ENCODE measurements at places on chromosomes 6 and 20. TPM values are rescaled to one million over a fixed set of nuclear protein-coding genes. Genes with fewer than 3 reads are reported as not detected.
A peak's percentile ranks its signal among the peaks of the same experiment; 100 is the strongest.

DNA sequence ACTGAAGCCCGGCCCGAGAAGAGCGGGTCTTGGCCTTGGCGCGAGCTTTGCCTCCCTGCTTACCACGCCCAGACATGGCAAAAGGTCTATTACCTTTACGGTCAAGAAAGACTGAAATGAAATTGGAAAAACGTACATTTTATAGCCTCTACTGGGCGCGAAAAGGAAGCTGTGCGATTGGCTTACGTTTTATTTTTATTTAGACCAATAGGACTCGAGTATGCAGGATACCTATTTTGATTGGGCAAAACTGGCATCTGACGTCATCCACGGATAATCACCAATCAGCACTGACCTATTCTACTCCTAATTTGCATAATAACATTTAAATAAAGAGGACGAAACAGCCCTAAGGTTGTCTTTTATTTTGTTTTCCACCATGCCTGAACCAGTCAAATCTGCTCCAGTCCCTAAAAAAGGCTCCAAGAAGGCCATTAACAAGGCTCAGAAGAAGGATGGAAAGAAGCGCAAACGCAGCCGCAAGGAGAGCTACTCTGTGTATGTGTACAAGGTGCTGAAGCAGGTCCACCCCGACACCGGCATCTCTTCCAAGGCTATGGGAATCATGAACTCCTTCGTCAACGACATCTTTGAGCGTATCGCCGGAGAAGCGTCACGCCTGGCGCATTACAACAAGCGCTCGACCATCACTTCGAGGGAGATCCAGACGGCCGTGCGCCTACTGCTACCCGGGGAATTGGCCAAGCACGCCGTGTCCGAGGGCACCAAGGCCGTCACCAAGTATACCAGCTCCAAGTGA lies 97.4 kb downstream of the OR2B2 start:
- H3K27me3 ChIP-seq: no peaks in the 10 kb centered on the region
- peaks cover 26% of the 10 kb centered on the region for H3K4me1 ChIP-seq
- peak overlapping the region; percentile 28 for H3K4me3 ChIP-seq

- H3K27me3 ChIP-seq: no peaks in the 10 kb centered on the region
- no peak for DNase-seq
- no peak overlapping the region for H3K4me3 ChIP-seq
Observed at GRCh38 chr6:116779573-116780164, 14.2 kb upstream of the FAM162B start.

- no peak for DNase-seq
- no peak overlapping the region for H3K4me3 ChIP-seq
- H3K27me3 ChIP-seq: no peaks in the 10 kb centered on the region
- peaks cover 7% of the 10 kb centered on the region for H3K4me1 ChIP-seq
- no peak overlapping the region for H3K27ac ChIP-seq
Observed at GRCh38 chr6:42403421-42403820, 48.3 kb downstream of the TRERF1 start.

GRCh38 chr6:14284969-14285590 lies 167.5 kb downstream of the CD83 start:
- H3K27me3 ChIP-seq: no peaks in the 10 kb centered on the region
- H3K27ac ChIP-seq: no peak overlapping the region
- no peaks in the 10 kb centered on the region for H3K36me3 ChIP-seq
- H3K4me1 ChIP-seq: no peaks in the 10 kb centered on the region
- H3K4me3 ChIP-seq: no peak overlapping the region
- DNase-seq: no peak

DNA sequence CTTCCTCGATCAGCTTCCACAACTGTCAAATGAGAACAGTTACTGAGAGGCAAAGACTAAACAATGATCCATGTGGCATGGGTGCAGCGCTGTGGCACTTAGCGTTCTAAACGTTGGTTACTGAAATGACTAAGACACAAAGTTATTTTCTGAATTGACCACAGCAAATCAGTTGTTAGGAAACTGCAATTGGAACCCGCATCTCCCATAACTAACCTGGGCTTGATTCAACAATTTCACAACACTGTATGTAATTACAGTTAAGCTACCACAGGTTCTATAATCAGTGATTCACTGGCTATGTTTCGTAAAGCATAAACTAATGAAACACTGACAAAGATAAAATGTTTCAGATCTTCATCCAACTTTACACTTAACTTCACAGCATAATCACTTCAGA lies 12.5 kb downstream of the WDR27 start:
- no peaks in the 10 kb centered on the region for H3K27me3 ChIP-seq
- no peak overlapping the region for H3K4me3 ChIP-seq
- H3K36me3 ChIP-seq: no peaks in the 10 kb centered on the region
- H3K4me1 ChIP-seq: 0 out of 2 replicates have a peak, but pooled peaks cover 8% of the 10 kb centered on the region
- no peak for DNase-seq

DNA sequence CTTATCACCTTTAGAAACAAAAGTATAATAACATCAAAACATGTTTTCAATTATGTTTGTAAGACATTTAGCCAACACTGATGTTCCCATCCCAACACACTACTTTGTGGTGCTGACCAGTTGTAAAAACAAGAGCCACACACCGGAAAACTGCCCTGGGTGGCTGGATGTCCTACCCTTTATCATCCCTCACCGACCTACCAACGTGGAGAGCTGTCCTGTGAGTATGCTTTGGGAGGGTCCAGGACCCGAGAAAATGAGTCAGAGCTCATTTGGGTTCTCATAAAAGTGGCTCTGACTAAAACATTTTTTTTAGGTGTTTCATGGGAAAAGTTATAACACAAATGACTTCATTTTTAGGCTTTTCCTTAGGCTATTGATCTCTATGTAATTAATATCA lies 29.3 kb upstream of the CTAGE9 start:
- no peak overlapping the region for H3K4me3 ChIP-seq
- no peaks in the 10 kb centered on the region for H3K4me1 ChIP-seq
- H3K27ac ChIP-seq: no peak overlapping the region
- H3K27me3 ChIP-seq: no peaks in the 10 kb centered on the region

GRCh38 chr6:37134396-37135191 lies 35.4 kb upstream of the PIM1 start:
- H3K36me3 ChIP-seq: no peaks in the 10 kb centered on the region
- peaks cover 58% of the 10 kb centered on the region for H3K4me1 ChIP-seq
- no peak for DNase-seq
- H3K27me3 ChIP-seq: no peaks in the 10 kb centered on the region
- H3K4me3 ChIP-seq: no peak overlapping the region

DNA sequence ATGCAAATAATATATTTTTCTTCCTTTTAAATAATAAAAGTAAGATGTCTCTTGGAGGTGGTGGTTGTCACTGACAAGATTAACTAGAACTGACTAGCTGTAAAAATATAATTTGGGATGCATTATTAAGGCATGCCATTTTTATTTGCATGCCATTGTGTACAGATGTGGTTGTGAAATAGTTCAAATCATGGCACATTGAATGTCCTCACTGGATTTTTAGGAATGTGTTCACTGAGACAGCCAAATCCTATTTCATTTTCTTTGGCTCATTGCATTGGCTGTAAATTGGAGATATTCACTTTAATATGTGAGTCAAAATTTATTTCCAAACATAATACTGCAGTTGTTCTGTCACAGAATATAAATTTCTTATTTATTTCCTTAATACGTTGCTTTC lies 62.3 kb downstream of the ESR1 start:
- no peaks in the 10 kb centered on the region for H3K27me3 ChIP-seq
- no peak overlapping the region for H3K27ac ChIP-seq
- no peaks in the 10 kb centered on the region for H3K36me3 ChIP-seq
- no peak for DNase-seq
- no peak overlapping the region for H3K4me3 ChIP-seq

- H3K4me3 ChIP-seq: no peak overlapping the region
- no peaks in the 10 kb centered on the region for H3K27me3 ChIP-seq
- H3K36me3 ChIP-seq: no peaks in the 10 kb centered on the region
- no peak for DNase-seq
- no peaks in the 10 kb centered on the region for H3K4me1 ChIP-seq
- H3K27ac ChIP-seq: no peak overlapping the region
Observed at GRCh38 chr6:101348816-101349215, 44.7 kb upstream of the GRIK2 start.

MACROD2 gene
- 7.6 TPM for total RNA-seq

DNA sequence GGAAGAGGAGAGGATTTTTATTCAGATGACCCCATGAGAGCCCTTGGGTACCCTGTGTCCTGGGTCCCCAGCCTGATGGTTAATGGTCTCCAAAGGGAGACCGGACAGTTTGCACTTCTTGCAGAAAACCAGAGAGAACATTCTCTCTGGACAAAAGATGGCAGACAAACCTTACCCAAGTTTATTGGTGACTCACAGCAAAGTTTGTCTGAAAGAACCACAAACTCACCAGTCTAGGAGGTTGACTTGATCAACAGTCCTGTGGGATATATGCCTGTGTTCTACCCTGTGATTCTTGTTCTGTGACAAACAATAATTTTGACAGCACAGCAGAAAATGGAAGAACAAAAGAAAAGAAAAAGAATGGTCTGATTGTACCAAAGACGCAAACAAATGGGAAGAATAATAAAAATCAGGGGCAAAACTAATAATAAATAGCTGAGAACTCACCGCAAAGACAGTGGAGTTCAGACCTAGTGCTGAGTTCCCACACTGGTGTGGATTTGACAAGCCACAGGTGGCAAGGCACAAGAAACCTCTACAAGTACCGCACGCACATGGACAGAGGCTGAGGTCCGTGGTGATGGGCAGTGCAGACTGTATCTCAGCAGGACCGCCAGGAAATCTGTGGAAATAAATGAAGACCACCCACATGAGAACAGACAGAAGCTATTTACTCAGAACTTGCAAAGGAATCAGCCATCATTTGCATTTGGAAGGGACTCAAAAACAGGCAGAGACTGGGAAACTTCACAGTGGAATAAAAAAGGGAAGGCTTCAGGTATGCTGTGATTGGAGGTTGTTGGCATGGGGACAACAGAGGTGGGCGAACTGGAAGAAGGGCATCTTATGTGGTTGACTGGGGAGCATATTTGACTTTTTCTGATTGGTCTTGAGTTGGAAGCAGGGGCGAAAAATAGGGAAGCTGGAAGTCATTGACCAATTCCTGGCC lies 246.3 kb upstream of the RNF24 start:
- H3K4me3 ChIP-seq: no peak overlapping the region
- no peak overlapping the region for H3K27ac ChIP-seq
- H3K36me3 ChIP-seq: no peaks in the 10 kb centered on the region
- H3K4me1 ChIP-seq: no peaks in the 10 kb centered on the region
- H3K27me3 ChIP-seq: no peaks in the 10 kb centered on the region
- no peak for DNase-seq

DNA sequence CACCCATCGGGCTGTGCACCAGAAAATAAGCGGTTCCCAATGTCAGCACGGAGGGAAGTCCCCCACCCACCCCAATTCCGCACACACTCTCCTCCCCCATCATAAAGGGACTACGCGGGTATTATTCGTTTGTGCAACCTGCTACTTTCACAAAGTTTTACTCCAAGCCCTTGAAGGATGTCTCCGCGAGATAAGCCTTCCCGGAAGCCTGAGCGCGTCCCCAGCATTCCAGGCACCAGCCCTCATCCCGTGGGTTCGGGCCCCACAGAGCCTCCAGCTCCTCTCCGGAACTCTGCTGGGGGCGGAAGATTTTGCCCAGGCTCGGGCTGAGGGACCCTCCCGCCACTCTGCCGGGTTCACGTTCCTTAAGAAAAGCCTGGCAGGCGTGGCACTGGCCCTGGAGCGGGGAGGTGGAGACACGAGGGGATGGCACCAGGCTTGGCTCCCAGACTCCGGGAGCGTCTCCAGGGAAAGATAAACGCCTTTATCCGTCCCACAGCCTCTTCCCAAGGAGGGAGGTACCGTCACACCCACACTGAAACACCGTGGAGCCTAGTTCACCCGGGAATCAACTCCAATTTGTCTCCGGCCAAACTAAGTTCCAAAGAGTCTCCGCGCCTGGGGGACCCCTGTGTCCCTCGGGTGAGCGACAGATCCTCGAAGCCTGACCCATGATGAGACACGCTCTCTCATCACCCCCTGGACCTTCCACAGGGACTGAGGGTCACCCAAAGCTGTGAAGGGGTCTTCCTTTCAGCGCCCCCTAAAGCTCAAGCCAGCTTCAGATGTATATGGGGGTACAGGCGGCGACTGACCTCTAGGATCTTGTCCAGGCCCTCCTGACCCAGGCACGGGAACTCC lies 934 bp downstream of the KCNK5 start:
- H3K36me3 ChIP-seq: no peaks in the 10 kb centered on the region
- H3K4me1 ChIP-seq: peaks cover 35% of the 10 kb centered on the region
- peak overlapping the region; percentile 50 for H3K27ac ChIP-seq
- H3K27me3 ChIP-seq: no peaks in the 10 kb centered on the region
- no peak for DNase-seq

GRCh38 chr6:10847684-10848083 lies 9.3 kb upstream of the MAK start:
- no peak overlapping the region for H3K4me3 ChIP-seq
- no peaks in the 10 kb centered on the region for H3K4me1 ChIP-seq
- H3K27me3 ChIP-seq: no peaks in the 10 kb centered on the region
- H3K36me3 ChIP-seq: no peaks in the 10 kb centered on the region

COL20A1 gene
- total RNA-seq: 0.32 TPM

- no peaks in the 10 kb centered on the region for H3K4me1 ChIP-seq
- no peaks in the 10 kb centered on the region for H3K36me3 ChIP-seq
- H3K4me3 ChIP-seq: no peak overlapping the region
- H3K27me3 ChIP-seq: no peaks in the 10 kb centered on the region
Observed at GRCh38 chr6:35745509-35745908, 8.7 kb downstream of the ARMC12 start.

- H3K27ac ChIP-seq: no peak overlapping the region
- no peaks in the 10 kb centered on the region for H3K4me1 ChIP-seq
- no peaks in the 10 kb centered on the region for H3K27me3 ChIP-seq
- DNase-seq: no peak
- H3K36me3 ChIP-seq: no peaks in the 10 kb centered on the region
Observed at GRCh38 chr6:82818727-82819126, 246.9 kb downstream of the UBE3D start.

GRCh38 chr6:85419046-85419759 lies 30.7 kb upstream of the NT5E start:
- no peak overlapping the region for H3K4me3 ChIP-seq
- no peaks in the 10 kb centered on the region for H3K4me1 ChIP-seq
- H3K36me3 ChIP-seq: no peaks in the 10 kb centered on the region
- no peaks in the 10 kb centered on the region for H3K27me3 ChIP-seq
- DNase-seq: no peak
- no peak overlapping the region for H3K27ac ChIP-seq

DNA sequence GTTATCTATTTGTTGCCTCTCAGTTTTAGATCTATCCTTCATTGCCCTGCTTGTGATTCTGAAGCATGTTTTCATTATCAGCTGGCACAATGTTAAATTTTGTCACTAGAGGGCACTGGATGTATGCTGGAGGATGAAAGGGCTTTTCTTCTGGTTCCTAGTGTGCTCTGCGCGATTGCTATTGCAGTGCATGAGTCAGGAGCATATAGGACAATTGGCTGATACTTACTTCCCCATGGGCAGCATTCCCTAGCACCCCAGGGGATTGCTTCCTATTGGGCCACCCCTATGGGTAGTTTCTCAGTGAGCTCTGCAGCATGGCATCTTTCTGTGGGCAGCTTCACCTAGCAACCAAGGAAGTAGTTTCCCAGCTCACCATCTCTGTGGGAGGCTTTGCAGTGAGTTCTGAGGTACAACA lies 280.3 kb upstream of the SYNCRIP start:
- no peaks in the 10 kb centered on the region for H3K27me3 ChIP-seq
- DNase-seq: peak; percentile 52
- no peaks in the 10 kb centered on the region for H3K36me3 ChIP-seq
- no peak overlapping the region for H3K4me3 ChIP-seq
- no peaks in the 10 kb centered on the region for H3K4me1 ChIP-seq
